ENCODE measurements at places on chromosomes 13 and 19. TPM values are rescaled to one million over a fixed set of nuclear protein-coding genes. Genes with fewer than 3 reads are reported as not detected.

DNA sequence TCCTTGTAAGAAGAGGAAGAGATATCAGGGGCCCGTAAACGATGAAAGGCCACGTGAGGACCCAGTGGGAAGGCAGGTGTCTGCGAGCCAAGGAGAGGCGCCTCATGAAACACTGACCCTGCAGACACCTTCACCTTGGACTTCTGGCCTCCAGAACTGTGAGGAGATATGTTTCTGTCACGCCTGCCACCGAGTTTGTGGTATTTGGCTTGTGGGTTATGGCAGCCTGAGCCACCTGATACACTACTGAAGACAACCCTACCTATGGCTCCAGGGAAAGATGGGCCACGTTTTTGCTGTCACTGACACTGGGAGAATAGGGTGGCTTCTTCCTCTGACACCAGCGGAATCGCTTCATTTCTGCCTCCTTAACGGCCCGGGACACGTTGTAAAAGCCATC is 217.5 kb upstream of the MAB21L1 start:
- H3K4me3 ChIP-seq: no peak overlapping the region
- no peaks in the 10 kb centered on the region for H3K4me1 ChIP-seq
- H3K27ac ChIP-seq: no peak overlapping the region
- no peaks in the 10 kb centered on the region for H3K36me3 ChIP-seq

VWA8 gene
- total RNA-seq: 22.9 TPM

MBD3L3 gene
- not detected for total RNA-seq

DNA sequence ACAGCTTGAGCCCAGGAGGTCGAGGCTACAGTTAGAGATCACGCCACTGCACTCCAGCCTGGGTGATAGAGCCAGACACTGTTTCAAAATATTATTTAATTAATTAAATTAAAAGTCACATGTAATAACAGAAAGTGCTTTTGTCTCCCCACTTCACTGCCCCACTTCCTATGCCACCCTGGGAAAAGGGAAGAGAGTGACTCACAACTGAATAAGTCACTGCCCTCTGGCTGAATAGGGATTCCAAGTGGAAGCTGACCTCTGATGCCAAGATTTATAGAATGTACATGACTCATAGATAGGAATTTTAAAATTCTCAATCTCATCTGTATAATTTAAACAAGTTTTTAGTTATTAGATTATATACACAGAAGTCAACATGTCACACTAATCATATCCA is 22.2 kb upstream of the ERVV-1 start:
- no peak overlapping the region for H3K27ac ChIP-seq

DNA sequence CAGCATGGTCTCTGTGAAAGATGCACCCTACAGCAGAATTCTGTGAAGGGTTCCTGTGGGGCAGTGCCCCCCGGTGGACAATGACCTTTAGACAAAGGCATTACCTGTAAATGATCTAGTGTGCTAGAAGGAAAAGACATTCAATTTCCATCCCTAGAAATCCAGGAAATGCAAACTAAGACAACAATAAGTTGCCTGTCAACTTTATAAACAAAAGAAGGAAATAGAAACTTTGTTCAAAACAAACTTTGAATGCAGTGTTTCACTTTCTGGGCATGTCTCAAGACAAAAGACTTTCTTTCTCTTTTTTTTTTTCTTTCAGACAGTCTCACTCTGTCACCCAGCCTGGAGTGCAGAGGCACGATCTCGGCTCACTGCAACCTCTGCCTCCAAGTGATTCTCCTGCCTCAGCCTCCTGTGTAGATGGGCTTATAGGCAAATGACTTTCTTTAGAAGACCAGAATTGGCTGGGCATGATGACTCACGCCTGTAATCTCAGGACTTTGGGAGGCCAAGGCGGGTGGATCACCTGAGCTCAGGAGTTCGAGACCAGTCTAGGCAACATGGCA is 15.5 kb downstream of the TEX101 start:
- H3K4me1 ChIP-seq: no peaks in the 10 kb centered on the region
- no peak for DNase-seq
- no peak overlapping the region for H3K4me3 ChIP-seq
- no peaks in the 10 kb centered on the region for H3K36me3 ChIP-seq

DNA sequence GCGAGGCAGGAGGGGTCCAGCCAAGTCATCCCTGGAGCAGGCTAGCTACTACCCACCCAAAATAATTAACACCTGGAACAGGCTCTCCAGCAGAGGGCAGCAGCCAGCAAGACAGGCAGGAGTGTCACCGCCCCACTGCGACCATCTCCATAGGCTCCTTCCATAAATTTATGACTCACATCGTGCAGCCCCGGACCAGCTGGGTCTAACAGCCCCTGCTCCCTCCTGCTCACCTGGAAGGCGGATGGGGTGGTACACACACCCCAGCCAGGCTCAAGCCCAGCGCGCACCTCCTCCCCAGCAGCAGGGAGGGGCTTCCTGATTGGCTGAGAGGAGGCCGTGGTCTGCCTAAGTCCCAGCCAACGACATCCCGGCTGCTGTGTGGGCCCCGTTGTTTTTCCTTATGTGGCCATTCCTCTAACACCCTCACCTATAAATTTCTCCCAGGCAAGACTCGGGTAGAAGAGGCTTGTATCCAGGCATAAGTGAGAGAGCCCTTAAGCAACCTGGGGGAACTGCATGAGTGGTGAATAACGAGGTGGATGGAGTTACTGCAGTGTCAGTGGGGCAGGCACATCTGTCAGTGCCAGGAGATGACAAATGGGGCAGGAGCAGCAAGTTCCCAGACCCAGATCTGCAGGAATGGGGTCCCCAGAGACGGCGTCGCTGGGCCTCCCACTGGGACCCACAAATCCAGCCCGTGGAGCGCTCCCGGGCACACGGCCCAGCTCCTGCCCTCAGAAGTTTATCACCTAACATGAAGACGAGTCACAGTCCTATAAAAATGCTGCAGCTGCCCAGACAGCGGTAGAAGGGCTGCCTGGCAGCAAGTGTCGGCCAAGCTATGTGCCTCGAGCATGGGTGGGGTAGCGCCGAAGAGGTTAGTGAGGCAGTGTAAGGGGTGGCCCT is 43.1 kb downstream of the CEBPG start:
- peak; percentile 80 for DNase-seq
- no peak overlapping the region for H3K27ac ChIP-seq
- no peaks in the 10 kb centered on the region for H3K36me3 ChIP-seq
- H3K4me1 ChIP-seq: no peaks in the 10 kb centered on the region

FCAR gene
- not detected for total RNA-seq

- H3K27ac ChIP-seq: peak overlapping the region; percentile 74
- H3K4me3 ChIP-seq: no peak overlapping the region
- DNase-seq: no peak
- no peaks in the 10 kb centered on the region for H3K27me3 ChIP-seq
- H3K36me3 ChIP-seq: peaks cover 84% of the 10 kb centered on the region
- H3K4me1 ChIP-seq: peaks cover 15% of the 10 kb centered on the region
Observed at GRCh38 chr19:41278478-41278877, 14.3 kb downstream of the HNRNPUL1 start.

DNA sequence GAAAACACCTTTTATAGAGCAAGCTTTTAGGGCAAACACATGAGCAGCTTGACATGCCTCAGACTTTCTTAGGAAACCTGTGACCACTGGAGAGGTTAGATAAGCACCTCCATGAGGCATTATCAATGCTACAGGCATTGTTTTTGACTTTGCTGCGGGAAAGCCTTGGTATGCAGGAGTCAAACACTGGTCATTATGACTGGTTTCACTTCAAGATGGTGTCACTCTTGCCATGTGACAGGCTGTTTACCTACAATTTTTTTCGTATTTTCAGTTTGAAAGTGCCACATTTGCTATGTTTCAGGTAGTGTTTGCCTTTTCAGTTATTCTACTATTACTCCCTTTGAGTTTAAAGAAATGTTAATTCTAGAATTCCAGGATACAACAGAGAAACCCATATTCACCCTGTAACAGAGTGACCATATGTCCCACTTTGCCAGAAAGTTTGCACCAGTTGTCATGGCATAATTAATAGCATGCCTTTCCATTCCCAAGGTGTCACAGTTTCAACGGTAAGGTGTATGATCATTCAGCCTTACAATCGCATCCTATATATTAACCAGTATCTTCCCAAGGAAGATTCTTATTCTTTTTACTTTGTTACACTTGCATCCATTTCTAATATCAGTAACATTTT is 33.0 kb downstream of the USP12 start:
- H3K27me3 ChIP-seq: no peaks in the 10 kb centered on the region
- DNase-seq: no peak
- H3K4me1 ChIP-seq: no peaks in the 10 kb centered on the region
- no peaks in the 10 kb centered on the region for H3K36me3 ChIP-seq
- H3K27ac ChIP-seq: peak overlapping the region; percentile 57

DNA sequence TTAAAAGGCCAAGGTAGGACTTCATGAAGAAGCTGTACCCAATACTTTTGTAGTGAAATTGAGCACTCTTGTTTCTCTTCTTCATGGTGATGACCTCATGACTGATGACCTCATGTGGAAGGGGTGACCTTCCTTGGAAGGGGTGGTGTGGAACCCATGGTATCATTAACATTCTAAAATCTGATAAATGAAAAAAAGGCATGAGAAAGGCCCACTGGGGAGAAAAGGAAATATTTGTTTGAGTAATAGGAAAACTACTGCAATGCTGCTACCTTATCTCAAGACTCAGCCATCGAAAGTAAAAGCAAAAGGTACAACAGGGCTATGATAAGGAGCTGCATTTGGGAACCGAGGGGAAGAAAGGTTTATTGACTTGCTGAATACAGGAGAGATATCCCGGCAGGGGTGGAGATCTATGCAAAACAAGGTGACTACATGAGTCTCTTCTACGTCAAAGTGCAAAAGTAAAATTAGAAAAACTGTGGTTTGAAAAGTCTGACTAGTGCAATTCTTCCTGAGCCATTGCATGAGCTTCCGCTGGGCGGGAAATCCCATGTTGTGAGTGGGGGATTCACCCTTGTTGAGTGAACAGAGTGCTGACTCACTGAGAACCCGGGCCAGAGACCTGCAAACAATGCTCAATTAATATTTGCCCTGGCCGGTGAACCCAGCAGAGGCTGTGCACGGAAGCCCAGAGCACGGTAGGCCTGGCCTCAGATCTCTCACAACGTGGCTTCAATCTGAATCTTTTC is 138.9 kb upstream of the RFC3 start:
- peaks cover 6% of the 10 kb centered on the region for H3K4me1 ChIP-seq
- H3K4me3 ChIP-seq: no peak overlapping the region
- H3K36me3 ChIP-seq: no peaks in the 10 kb centered on the region
- no peak for DNase-seq
- no peak overlapping the region for H3K27ac ChIP-seq
- no peaks in the 10 kb centered on the region for H3K27me3 ChIP-seq

VSTM2B gene
- total RNA-seq: 0.39 TPM

GRCh38 chr13:42999491-42999890 is 7.5 kb upstream of the EPSTI1 start:
- no peak for DNase-seq
- H3K27me3 ChIP-seq: no peaks in the 10 kb centered on the region
- no peak overlapping the region for H3K4me3 ChIP-seq

ZNF546 gene
- total RNA-seq: 8.6 TPM

IGFL2 gene
- not detected for total RNA-seq

TIMM50 gene
- 80.4 TPM for total RNA-seq

DNA sequence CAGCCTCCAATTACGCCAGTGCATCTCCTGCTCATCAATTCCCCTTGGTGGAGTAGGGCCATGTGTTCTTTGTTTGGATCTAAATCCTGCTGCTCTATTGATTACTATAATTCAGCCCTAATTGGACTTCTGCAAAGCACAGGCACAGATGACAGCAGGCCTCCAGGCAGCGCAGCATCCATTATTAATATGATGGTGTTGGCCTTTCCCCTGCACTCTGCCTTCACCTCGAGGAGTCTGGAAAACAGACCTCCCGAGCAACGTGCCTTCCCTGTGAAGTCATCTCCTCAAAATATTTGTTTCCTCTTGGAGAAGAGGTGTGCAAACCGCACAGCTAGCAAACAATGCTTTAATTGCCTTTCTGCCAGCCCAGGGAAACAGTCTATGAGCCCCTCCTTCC is 92.5 kb downstream of the UQCRFS1 start:
- H3K4me3 ChIP-seq: no peak overlapping the region
- no peak overlapping the region for H3K27ac ChIP-seq
- H3K27me3 ChIP-seq: no peaks in the 10 kb centered on the region
- DNase-seq: no peak
- no peaks in the 10 kb centered on the region for H3K4me1 ChIP-seq

All from cardiac muscle cell (in vitro differentiated cells and primary cell).